ENCODE measurements at places on chromosomes 16 and 17. TPM values are rescaled to one million over a fixed set of nuclear protein-coding genes. Genes with fewer than 3 reads are reported as not detected.

The HSD17B1 gene
- polyA plus RNA-seq = 3.3 TPM

The PIRT gene
- polyA plus RNA-seq = not detected

The ATP2C2 gene
- polyA plus RNA-seq = 2.6 TPM

The TEX14 gene
- 0.09 TPM for polyA plus RNA-seq

The PIMREG gene
- polyA plus RNA-seq = not detected

GRCh38 chr17:70181376-70181775, 12.0 kb downstream of the KCNJ2 start:
- no peak for DNase-seq

DNA sequence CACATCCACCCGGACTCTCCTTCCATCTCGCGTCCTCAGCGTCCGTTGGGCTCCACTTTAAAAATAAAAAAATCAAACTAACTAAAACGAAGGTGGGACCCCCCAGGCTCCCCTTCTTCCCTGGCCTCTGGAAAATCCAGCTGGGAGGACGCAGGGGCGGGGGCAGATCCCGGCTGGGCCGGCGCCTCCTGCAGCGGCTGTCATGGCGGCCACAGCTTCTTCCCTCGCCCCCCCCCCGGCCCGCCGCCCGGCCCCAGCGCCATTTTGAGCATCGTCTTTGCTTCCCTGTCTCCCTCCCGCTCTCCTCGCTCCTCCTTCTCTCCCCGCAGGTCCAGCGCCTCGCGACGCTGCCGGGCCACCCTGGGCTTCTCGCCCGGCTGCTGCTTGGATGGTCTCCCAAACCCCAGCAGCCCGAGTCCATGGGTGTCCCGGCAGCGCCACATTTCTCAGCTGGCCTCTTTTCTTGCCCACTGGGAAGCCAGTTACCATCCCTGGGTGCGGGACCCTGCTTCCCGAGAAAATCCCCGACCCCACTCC, 3.3 kb downstream of the HOXB2 start:
- DNase-seq = peak; percentile 90

- DNase-seq = no peak
These were observed 23.7 kb upstream of the BCO1 start for GRCh38 chr16:81214745-81215166.

- no peak for DNase-seq
These were observed 5.0 kb downstream of the NFATC3 start for GRCh38 chr16:68090130-68090529.

DNA sequence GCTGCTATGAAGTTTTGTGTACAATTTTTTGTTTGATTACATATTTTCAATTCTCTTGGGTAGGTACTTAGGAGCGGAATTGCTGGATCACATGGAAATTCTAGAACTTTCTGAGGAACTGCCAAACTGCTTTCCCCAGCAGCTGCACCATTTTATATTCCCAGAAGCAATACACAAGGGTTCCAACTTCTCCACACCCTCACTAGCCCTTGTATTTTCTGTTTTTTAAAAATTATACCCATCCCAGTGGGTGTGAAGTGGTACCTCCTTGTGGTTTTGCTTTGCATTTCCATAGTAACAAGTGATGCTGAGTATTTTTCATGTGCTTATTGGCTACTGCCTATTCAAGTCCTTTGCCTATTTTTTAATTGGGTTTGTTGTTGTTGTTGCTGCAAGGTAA, 20.9 kb downstream of the NACA2 start:
- no peak for DNase-seq

DNA sequence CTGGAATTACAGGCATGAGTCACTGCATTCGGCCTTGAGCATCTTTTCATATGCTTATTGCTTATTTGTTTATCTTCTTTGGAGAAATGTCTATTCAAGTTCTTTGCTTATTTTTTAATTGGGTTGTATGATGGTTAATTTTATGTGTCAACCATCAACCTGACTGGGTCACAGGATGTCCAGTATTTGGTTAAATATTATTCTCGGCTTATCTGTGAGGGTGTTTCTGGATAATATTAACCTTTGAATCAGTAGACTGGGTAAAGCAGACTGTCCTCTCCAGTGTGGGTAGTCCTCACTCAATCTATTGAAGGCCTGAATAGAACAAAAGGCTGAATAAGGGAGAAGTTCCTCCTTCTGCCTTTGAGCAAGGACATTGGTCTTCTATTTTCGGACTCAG, 142.0 kb downstream of the SSH2 start:
- no peak for DNase-seq

- no peak for DNase-seq
These were observed 4.1 kb downstream of the MAP3K14 start for GRCh38 chr17:45312477-45313420.

Data from kidney (tissue), 22 donors.